ENCODE measurements at places on chromosomes 1 and 21. TPM values are rescaled to one million over a fixed set of nuclear protein-coding genes. Genes with fewer than 3 reads are reported as not detected.

DNA sequence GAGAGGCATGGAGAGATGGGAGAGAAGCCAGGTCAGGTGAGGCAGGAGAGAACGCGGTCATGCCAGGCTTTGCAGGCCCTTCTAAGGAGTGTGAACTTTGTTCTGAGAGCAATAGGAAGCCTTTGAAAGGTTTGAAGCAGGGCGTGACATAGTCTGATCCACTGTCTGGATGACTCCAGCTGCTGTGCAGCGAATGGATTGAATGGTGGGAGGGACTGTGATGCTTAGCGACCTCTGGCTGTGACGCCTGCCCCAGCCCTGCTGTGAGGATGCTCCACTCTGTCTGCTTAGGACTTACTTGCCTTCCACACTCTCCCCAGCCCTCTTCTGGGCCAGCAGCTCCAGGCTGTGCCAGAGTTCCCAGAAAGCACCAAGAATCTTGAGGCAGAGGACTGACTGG, 41.8 kb upstream of the POU3F1 start:
- H3K4me1 ChIP-seq: peaks cover 25% of the 10 kb centered on the region
- H3K4me3 ChIP-seq: no peak overlapping the region
- H3K27ac ChIP-seq: no peak overlapping the region
- peaks cover 52% of the 10 kb centered on the region for H3K27me3 ChIP-seq

GRCh38 chr1:196094821-196095220, 513.4 kb downstream of the KCNT2 start:
- DNase-seq: no peak
- no peak overlapping the region for H3K4me3 ChIP-seq
- H3K36me3 ChIP-seq: no peaks in the 10 kb centered on the region

- no peak overlapping the region for H3K4me3 ChIP-seq
- H3K4me1 ChIP-seq: no peaks in the 10 kb centered on the region
- peaks cover 76% of the 10 kb centered on the region for H3K27me3 ChIP-seq
- no peak overlapping the region for H3K27ac ChIP-seq
- no peak for DNase-seq
- H3K36me3 ChIP-seq: no peaks in the 10 kb centered on the region
These were observed 50.0 kb upstream of the DMRTB1 start for GRCh38 chr1:53409233-53409632.

GRCh38 chr1:84693785-84694184, 3.5 kb upstream of the SSX2IP start:
- H3K4me1 ChIP-seq: peaks cover 29% of the 10 kb centered on the region
- DNase-seq: no peak
- H3K4me3 ChIP-seq: no peak overlapping the region
- H3K27ac ChIP-seq: no peak overlapping the region
- no peaks in the 10 kb centered on the region for H3K36me3 ChIP-seq

DNA sequence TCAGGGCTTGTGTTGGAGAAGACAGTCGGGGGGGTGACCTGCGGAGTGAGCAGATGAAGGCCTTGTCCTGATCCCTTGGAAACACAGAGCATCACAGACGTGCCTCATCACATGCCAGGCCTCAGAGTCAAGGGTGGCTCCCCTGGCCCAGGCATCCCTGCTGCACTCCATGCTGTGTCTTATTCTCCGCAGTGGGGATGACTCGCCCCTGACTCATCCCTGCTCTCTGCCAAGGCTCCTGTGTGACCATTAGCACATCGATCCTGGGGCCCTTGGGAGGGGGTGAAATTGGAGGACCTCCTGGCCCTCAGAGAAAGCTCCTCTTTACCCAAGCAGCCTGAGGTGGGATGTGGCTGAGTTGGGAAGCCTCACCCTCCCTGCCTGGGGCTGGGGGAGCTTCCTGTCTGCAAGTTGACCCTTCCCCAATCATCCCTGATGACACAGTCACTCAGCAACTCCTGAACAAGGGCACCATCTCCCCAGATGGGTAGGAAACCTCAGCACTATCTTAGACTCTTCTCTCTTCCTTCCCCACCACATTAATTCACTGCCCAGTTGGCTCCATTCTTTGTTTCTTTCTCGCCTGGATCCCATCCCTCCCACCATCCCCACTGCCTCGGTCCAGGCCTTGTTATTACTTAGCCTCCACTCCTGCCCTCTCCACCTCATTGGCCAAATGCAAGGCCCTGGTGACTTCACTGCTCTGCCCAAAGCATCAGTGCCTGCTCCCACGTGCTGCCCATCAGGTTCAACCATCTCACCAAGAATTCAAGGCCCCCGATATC, 74.6 kb downstream of the CAMK2N1 start:
- no peak for DNase-seq
- no peaks in the 10 kb centered on the region for H3K4me1 ChIP-seq
- H3K27ac ChIP-seq: no peak overlapping the region
- H3K36me3 ChIP-seq: no peaks in the 10 kb centered on the region
- no peak overlapping the region for H3K4me3 ChIP-seq

GRCh38 chr1:238108417-238108816, 217.7 kb upstream of the ZP4 start:
- no peak overlapping the region for H3K4me3 ChIP-seq
- no peaks in the 10 kb centered on the region for H3K36me3 ChIP-seq
- no peaks in the 10 kb centered on the region for H3K4me1 ChIP-seq
- no peak overlapping the region for H3K27ac ChIP-seq
- no peak for DNase-seq
- H3K27me3 ChIP-seq: no peaks in the 10 kb centered on the region

GRCh38 chr1:212132025-212132424, 96.5 kb downstream of the DTL start:
- no peaks in the 10 kb centered on the region for H3K27me3 ChIP-seq
- no peaks in the 10 kb centered on the region for H3K36me3 ChIP-seq
- H3K4me3 ChIP-seq: no peak overlapping the region

- H3K27me3 ChIP-seq: no peaks in the 10 kb centered on the region
- H3K36me3 ChIP-seq: no peaks in the 10 kb centered on the region
- no peak overlapping the region for H3K4me3 ChIP-seq
These were observed 3.2 kb upstream of the PTPN7 start for GRCh38 chr1:202163281-202164270.

Gene SPRR3
- total RNA-seq: not detected

Gene FAAH
- 2.8 TPM for total RNA-seq

Gene OR2AK2
- total RNA-seq: not detected
